Non-pigmented ciliary epithelial cell (primary cell): ENCODE measurements at places on chromosomes 3 and 15.

GRCh38 chr3:170690661-170690981, 104.7 kb upstream of the SLC7A14 start:
- DNase-seq: no peak

- no peak for DNase-seq
Observed at GRCh38 chr3:151426341-151426657, 34.6 kb downstream of the IGSF10 start.

GRCh38 chr3:58728723-58729122, 62.1 kb upstream of the FAM3D start:
- DNase-seq: no peak

- DNase-seq: no peak
Observed at GRCh38 chr3:139199421-139200010, 144.3 kb upstream of the MRPS22 start.

DNA sequence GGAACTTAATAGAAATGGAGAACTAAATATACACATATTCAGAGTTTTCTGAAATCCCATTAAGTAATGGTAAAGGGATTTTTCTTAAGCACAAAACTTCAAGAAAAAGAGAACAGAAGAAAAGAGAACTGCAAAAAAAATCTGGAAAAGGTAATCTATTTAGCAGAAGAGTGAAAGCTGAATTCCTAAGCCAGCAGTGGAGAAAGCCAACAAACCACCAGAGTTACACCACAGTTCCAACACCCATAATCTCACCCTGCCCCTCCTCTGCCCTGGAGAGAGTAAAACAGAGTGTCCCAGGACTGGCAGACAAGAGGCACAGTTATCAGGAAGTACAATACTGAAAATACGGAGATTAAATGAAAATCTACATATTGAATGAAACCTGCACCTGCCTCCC, 29.4 kb downstream of the TP53BP1 start:
- no peak for DNase-seq

- no peak for DNase-seq
Observed at GRCh38 chr3:60220768-60221167, 1030.5 kb downstream of the FHIT start.

DNA sequence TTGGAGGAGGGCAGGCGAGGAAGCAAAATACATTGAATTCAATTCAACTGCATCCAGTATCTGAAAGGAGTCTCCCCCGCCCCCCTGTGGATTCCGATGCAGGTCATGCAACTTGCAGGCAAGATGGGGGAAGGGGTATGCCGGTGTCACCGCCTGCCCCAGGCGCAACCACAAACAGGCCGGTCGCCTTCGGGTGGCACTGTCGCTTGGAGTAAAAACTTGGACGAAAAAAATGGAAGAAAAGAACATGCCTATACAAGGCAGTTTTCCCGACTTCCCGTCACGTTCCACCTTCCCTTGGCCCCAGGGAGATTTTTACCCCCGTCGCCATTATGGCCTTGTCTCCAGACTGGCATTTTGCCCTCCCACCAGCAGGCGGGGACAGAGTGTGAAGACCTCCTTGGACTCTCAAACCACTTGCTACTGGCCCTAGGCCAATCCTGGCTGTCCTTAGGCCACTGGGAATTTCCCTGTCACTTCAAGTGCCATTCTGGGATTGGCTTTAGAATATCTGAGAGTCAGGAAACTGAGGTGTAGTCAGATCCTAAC, 1.6 kb upstream of the NTRK3 start:
- no peak for DNase-seq
